ENCODE measurements at places on chromosomes 3 and 15.

DNA sequence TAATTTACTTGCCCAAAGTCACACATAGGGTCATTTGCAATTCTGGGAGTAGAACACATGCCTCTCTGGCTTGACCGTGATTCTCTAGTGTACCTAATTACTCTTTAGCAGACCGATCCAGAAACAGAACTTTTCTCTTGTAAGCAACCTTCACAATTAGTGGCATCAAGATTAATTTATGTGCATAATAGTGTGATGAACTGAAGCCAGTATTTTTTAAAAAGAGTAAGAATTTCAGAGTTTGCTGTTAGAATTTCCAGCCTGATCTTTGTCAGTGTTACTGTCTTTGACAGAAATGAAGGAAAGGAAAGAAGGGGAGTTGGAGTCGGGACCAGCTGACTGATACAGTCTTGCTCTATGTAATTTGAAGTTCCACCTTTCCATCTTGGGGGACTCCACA lies 137.1 kb downstream of the SPATA16 start:
- no peak for DNase-seq

- DNase-seq, result peak; percentile 42
These were observed 36.9 kb downstream of the SENP8 start for GRCh38 chr15:72155003-72155621.

- DNase-seq, result no peak
These were observed 70.9 kb downstream of the IMPG2 start for GRCh38 chr3:101249522-101249921.

GRCh38 chr3:23202203-23202920 lies 765 bp upstream of the UBE2E2 start:
- peak; percentile 41 for DNase-seq

GRCh38 chr15:65032801-65033537 lies 3.5 kb upstream of the MTFMT start:
- DNase-seq, result peak; percentile 79

GRCh38 chr3:190696777-190697501 lies 165.6 kb downstream of the GMNC start:
- peak; percentile 46 for DNase-seq

GRCh38 chr3:25386686-25387255 lies 41.3 kb upstream of the RARB start:
- DNase-seq, result no peak

GRCh38 chr15:90679959-90680358 lies 37.2 kb upstream of the BLM start:
- no peak for DNase-seq

- DNase-seq, result no peak
These were observed 285.1 kb downstream of the LPP start for GRCh38 chr3:188439080-188439479.

DNA sequence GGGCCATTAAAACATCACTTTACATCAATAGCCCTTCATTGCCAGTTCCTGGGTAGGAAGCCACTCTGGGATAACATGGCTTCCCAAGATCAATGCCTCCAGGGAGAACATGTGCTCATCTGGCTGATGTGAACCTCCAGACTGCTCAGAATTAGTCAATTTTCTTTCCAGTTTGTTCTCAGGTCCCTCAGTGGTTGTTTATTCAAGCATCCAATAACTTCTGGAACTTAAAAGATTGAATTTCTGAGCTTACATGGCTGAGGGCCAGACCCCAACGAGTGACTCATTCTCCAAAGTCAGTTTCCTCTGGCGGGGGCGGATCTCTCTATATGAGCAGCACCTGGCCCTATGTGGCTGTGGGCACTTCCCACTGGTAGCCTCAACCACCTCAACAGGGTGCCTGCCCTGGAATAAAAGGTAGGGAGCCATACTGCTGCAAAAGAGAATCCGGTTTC lies 34.0 kb downstream of the LYZL4 start:
- peak; percentile 82 for DNase-seq

GRCh38 chr3:172640751-172641150 lies 70.1 kb downstream of the NCEH1 start:
- DNase-seq, result no peak

- DNase-seq, result no peak
These were observed 14.0 kb upstream of the SSUH2 start for GRCh38 chr3:8658306-8659212.

DNA sequence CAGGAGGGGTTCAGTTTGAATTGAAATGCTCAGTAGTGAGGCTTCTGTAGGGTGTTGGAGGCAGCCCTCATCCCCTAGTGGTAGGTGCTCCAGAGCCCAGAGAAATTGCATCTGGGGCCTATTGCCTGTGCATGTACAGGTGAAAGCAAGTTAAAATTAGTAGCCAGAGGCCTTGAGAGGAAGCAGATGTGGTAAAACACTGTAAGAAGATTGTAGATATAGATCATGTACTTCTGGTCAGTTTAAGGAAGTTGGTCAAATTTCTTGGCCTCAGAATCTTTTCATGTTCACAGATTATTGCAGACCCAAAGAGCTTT lies 34.6 kb downstream of the IGSF10 start:
- no peak for DNase-seq

DNA sequence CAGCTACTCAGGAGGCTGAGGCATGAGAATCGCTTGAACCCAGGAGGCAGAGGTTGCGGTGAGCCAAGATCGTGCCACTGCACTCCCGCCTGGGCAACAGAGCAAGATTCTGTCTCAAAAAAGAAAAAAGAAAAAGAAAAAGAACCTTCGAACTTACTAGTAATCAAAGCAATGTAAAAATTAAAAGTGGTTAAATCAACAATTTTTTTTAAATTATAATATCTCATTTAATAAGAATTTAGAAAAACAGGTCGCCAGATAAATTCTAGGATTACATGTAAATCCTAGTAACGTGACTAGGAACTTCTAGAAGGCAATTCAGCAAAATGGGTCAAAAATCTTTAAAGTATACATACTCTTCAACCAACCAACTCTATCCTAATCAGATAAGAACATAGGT lies 37.2 kb downstream of the GSK3B start:
- DNase-seq, result no peak

GRCh38 chr3:54949491-54950044 lies 21.7 kb upstream of the LRTM1 start:
- no peak for DNase-seq

- peak; percentile 82 for DNase-seq
These were observed 138.8 kb upstream of the HACD2 start for GRCh38 chr3:123723522-123724168.

- DNase-seq, result no peak
These were observed 39.2 kb downstream of the ACAA1 start for GRCh38 chr3:38097446-38098375.

Data from EL (cell line).